ENCODE measurements at places on chromosomes 4 and X.

DNA sequence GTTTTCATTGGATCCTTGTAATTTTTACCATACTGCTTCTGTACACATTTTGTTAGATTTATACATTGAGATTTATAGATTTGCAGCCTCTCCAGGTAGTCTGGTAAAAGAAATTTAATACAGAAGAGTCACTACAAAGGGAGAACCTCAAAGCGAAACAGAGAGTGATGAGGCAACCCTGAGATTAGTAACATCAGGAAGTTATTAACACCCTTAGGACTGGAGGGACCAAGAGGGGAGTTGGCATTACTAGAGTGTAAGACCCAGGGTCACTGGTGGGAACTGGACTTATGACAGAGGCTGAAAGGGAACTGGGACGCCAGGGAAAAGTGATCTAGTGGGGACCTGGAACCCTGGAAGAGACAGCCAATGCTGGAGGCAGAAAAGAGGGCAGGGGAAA lies 20.6 kb upstream of the MAML3 start:
- no peak for DNase-seq

- no peak for DNase-seq
Measured at GRCh38 chrX:10165580-10166247, 8.9 kb downstream of the CLCN4 start.

GRCh38 chr4:99586797-99587196 lies 12.2 kb downstream of the MTTP start:
- DNase-seq, result no peak

DNA sequence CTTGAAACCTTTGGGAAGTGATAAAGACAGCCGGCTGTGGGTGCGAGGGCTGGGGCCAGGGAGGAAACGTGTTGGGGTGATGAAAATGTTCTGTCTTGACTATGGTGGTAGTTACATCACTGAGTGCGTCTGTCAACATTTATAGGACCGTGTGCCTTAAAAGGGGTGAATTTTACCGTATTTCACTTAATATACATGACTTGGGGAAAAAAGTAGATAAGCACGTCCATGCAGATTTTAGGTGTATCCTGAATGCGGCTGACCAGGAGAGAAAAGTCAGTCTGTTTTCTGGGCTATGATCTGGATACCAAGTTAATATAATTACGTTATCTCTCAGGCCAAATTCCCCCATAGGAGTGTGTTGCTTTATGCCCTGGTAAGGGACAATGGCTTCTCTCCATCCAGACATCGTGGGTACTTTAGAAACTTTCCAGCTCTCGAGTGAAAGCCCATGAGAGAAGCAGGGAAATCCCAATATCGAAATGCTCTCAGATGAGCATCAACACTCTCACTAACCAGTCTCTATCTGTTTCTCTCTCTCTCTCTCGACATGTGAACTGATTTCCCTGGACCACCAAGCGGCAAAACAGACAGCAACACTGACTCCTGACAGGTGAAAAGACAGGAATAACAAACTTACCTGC lies 71.5 kb downstream of the IRF2 start:
- no peak for DNase-seq

GRCh38 chr4:47597696-47598095 lies 112.6 kb downstream of the ATP10D start:
- DNase-seq, result no peak
